ENCODE measurements at places on chromosomes 6 and 20.

GRCh38 chr6:28349344-28349891 is 329 bp upstream of the ZKSCAN3 start:
- DNase-seq: no peak

DNA sequence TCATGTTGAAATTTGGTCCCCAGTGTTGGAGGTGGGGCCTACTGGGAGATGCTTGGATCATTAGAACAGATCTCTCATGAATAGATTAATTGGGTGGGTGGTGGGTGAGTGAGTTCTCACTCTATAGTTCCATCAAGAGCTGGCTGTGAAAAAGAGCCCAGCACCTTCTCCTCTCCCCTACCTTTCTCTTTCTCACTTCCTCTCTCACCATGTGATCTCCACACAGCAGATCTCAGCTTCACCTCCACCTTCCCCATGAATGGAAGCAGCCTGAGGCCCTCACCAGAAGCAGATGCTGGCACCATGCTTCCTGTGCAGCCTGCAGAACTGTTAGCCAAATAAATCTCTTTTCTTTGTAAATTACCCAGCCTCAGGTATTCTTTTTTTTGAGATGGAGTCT is 12.9 kb upstream of the GMNN start:
- no peak for DNase-seq

- no peak for DNase-seq
Measured at GRCh38 chr6:118862443-118862842, 31.5 kb upstream of the ASF1A start.

DNA sequence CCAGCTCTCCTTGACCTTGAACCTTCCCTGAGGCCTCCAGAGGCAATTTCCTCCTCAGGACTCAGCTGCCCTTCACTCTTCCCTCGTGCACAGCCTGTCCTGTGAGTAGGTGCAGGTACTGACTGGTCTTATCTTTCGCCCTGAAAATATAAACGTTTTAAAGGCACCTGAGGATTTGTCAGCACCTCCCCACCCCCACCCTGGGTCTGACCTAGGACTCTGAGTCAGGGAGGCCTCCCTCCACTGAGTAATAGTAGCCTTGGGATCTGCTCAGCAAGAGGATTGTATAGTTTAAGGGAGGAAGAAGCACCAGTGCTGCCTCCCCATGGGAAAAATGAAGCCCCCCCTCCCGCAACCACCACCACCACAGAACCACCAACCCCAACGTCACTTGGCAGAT is 54.6 kb downstream of the PPARD start:
- no peak for DNase-seq

GRCh38 chr20:20710443-20711315 is 1.8 kb downstream of the RALGAPA2 start:
- peak; percentile 43 for DNase-seq

DNA sequence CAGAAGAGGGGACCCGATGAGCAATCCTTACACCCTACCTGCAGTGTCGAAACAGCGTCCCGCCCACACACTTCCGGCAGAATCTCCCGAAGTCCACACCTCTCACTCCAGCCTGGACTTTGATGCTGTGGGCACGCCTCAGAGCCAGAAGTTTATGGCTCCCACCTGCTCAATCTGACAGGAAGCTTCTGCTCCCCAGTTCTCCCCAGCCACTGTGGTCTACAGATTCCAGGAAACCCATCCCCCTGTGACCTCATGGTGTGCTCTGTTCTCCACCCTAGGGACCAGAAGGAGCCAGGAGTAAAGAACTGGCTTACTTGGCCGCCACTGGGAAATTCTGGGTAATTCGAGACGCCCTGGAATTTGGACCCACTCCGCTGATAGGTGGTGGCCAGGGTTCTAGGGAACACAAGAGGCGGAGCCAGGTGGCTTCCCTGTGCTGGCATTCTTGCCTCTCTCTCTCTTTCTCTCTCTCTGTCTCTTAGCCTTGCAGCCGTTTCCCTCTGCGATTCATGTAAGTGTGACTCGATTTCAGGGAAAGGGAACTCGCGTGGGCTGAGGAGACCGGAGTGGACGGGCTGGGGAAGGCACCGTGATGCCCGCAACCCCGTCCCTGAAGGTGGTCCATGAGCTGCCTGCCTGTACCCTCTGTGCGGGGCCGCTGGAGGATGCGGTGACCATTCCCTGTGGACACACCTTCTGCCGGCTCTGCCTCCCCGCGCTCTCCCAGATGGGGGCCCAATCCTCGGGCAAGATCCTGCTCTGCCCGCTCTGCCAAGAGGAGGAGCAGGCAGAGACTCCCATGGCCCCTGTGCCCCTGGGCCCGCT is at the start of gene TRIM15:
Gene TRIM15 (plus strand): TSS at position 457 of the 828 bp plus-strand sequence. CDS start 139 bp downstream, at position 596.
- DNase-seq: peak; percentile 30

- DNase-seq: no peak
Measured at GRCh38 chr20:46268662-46269061, 39.6 kb downstream of the CDH22 start.

- DNase-seq: no peak
Measured at GRCh38 chr20:44414808-44415207, 59.3 kb downstream of the HNF4A start.

DNA sequence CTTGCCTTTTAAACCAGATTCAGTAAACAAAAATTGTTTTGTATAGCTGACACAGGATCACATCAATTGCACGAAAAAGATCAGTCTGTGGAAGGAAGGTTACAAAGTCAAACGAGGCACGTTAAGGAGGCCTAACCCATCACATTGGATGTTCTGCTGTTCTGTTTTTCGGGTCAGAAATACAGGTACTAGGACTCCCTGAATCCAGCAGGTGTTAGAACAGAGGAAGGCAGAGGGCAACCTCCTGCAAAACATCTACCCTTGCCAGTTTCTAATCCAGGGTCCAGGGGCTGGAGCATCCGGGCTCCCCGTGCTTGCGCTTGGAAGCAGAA is 64.6 kb downstream of the PLG start:
- no peak for DNase-seq

GRCh38 chr6:104548297-104548696 is 311.4 kb downstream of the HACE1 start:
- no peak for DNase-seq

GRCh38 chr6:26067367-26067766 is 19.9 kb upstream of the HFE start:
- DNase-seq: no peak

- DNase-seq: no peak
Measured at GRCh38 chr6:7812623-7813022, 86.7 kb downstream of the BMP6 start.

DNA sequence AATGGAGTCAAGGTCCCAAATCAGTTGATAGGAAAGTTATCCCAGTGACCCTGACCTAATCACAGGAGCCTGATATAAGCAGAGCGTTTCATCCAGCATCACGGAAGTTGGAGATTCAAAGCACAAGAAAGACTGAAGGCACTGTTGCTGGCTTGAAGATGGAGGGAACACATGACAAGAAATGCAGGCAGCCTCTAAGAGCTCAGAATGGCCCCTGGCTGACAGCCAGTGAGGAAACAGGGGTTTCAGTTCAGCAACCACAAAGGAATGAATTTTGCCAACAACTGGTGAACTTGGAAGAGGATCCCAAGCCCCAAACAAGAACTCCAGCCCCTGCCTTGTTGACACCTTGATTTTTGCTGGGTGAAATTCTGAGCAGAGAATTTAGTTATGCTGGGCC is 778.5 kb downstream of the MAFB start:
- DNase-seq: no peak

DNA sequence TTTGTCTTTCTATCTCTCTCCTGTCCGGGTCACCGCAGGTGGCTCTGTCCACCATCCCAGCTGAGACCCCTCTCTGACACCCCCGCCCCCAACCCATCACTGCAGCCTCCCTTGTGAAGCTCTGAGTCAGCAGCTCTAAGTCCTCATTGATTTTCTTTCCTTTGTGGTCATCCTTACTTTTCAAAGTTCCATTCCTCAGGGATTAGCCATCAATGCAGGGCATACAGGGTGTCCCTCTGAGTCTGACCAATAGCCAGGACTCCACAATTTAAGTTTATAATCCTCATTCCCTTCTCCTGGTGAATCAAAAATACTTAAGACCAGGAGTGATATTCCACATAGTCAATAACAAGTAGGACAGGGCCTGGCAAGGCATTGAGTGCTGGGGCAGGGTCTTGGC is 333.3 kb upstream of the CNR1 start:
- no peak for DNase-seq

DNA sequence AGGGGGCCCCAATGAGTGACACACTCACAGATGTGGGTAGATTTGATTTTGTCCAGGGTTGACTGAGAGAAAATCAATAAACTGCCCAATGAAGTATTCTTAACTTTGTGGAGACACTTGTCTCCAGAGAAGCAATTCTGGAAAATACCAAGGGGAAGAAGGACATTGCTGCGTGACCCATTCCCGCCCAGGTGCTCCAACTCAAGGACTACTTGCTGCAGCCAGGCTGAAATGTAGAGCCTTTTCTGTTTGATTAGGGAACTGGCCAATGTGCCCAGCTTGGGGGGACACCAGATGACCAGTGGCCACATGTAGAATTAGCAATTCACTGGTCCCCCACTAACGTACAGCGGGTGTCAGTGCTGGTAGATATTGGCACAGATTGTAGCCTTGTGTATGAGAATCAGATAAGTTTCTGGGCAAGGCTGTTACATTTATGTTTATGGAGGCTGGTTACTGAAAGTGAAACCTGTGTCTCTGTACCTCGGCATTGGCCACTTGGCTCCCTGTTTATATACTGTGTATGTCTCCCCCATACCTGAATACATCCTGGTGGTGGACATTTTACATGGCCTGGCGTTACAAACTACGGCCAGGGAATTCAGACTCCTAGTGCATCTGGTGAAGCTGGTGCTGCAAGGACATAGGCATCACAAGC is 32.3 kb downstream of the HDDC2 start:
- DNase-seq: no peak

DNA sequence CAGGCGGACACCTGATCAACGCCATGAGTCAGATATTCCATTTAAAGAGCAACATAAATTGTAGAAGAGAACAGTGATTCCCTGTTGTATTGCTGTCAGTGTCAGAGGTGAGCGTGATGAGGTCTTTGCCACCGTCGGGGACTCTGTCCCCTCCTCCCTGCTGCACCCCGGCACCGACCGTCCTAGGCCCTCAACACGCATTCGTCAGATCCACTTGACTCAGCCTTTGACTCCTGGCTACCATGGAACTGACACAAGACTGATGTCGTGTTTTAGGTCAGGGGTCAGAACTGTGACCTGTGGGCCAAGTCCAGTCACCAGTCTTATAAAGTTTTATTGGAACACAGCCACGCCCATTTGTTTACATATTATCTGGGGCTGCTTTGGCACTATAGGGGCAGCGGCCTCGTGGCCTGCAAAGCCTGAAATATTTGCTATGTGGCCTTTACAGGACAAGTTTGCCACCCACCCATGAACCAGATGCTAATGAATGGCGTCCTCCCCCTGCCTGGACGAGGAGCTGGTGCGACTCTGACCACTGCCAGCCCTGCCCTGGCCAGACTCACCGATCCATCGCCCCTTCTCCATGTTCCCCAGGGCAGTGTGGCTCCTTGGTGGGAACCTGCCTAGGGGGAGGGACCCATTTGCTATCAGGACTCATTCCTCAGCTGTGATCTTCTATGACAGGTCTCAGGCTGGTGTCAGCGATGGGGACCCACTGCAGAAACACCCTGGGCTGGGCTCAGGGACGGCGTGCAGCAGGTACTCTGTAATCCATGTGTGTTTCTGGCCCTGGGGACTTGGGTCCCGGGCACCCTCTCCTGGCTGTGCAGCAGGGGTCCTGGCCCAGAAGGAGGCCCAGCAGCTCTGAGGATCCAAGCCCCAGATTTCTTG is 37.5 kb upstream of the PHACTR3 start:
- DNase-seq: no peak

DNA sequence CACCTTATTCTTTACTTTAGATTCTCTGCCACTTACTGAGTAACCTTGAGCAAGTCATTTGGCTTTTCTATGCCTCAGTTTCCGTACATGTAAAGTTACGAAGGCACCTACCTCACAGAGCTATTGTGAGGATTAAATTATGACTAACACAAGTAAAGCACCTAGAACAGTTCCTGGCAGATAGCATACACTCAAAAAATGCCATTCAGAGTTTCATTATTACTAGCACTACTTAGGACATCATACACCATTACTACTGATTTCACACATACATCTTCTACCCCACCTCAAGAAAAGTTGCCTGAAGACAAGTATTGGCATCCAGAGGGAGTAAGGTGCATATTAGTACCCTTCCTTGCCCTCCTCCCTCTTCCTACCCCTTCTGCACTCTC is 107.8 kb downstream of the OGFRL1 start:
- no peak for DNase-seq

DNA sequence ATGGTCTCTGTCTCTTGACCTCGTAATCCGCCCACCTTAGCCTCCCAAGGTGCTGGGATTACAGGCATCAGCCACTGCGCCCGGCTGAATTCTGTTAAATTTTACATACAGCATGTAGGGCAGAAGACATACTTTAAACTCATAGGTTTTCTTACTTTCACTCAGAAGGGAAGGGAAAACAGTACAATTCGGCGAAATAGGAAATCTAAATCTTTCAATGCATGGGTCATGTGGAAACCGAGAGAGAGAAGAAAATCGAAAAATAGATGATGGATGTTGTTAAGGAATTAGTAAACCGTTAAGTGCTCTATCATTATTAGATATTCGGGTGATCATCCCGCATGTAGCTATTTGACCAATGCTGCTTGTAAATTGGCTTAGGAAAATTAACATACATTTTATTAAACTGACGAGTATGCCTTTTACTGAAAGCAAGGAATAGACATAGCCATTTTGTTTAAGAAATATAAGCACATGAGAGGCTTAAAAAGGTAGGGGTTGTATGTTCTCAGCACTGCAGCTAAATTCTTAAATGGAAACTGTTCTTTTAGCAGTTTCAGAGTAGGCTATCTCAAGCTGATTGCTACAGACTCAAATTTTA is 164.7 kb upstream of the AGPAT4 start:
- DNase-seq: no peak

DNA sequence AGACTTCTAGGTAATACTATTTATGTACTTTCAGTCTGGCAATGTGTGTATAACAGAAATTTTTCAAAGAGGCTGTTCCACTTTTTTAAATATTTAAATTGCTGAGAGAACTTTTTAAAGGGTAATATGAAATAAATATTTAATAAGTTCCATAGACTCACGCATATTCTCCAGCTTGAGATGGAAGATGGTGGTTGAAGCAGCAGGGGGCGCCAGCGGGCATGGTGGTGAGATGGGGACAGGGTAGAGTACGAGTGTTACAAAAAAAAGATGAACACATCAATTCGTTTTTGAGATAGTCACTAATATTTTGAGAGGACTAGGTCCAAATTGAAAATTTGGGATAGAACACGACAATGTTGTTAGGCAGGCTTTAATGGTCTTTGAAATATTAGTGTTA is 68.4 kb downstream of the RSPO3 start:
- peak; percentile 62 for DNase-seq

GRCh38 chr20:57381596-57382503 is 9.3 kb upstream of the RBM38 start:
- peak; percentile 88 for DNase-seq

DNA sequence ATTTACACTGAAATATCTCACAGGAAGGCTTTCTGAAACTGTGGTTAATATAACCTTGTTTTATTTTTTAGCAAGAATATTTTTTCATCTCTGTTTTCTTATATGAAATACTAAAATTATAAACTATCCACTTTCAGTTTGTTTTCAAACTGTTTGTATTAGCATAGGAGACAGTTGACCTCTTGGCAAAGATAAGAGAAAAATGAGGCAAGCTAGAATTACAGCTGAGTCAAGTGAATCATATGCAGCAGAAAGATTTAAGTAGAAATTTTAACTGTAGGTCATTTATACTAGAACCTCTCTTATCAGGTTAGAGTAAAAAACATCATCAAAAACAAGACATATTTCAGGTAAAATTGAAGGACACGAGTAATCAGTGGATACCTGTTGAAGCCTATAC is 792.6 kb downstream of the PHF3 start:
- no peak for DNase-seq
